ENCODE measurements at places on chromosomes 6 and 20.

DNA sequence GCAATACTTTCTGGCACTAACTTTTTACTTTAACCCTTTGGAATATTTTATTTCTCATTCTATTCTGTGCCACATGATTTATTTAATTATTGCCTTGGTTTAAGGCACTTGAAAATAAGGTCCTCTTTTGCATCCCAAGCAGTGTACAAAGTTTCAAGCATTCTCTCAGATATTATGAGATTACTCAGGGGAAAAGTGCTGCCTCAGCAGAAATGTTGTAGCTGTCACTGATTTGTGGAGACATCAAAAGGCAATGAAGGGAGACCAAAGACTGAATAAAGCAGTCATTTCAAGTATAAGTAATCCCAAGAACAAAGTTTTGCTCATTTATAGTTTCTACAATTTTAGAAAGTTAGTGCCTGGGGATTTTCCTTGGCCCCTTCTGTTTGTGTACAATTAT lies 253.0 kb downstream of the RNF144B start:
- no peak for DNase-seq

GRCh38 chr6:76771059-76771634 lies 692.1 kb downstream of the HTR1B start:
- no peak for DNase-seq

GRCh38 chr6:157249826-157250225 lies 73.5 kb downstream of the TMEM242 start:
- DNase-seq = no peak

DNA sequence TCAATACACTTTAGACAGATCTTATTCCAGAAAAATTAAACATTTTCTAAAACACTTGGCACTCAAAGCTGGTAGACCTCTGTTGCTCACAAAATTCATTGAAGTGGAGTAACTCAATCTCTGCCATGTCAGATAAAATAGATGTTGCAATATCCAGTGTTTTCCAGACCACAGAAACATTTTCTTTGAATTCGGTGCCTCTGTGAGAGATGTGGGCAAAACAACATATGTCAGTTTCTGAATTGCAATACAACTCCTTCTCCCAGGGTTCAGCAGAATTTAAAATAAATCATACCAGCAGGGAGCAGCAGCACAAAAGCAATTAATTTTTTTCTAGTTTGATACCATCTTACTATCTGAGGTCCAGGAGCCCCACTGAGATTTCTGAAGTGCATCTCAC lies 11.3 kb upstream of the PKHD1 start:
- DNase-seq = no peak

- DNase-seq = no peak
These were observed 60.8 kb upstream of the EDN1 start for GRCh38 chr6:12229332-12229731.

DNA sequence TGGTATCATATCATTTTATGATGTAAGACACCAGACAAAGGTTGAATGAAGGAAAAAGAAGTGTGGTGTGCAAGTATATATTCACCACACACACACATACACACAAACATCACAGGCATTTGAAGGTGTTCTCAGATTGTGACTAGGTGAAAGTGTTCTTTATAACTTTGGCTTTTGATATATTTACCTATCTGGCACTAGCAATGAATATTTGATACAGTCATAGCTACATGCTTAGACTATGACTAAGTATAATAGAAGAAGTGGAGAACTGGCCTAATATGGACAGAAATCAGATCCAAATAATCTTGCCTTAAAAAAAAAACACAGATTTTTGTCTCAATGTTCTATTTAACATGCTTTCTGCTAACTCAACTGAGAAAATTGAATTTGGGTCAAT lies 809.9 kb downstream of the KIF16B start:
- DNase-seq = no peak

DNA sequence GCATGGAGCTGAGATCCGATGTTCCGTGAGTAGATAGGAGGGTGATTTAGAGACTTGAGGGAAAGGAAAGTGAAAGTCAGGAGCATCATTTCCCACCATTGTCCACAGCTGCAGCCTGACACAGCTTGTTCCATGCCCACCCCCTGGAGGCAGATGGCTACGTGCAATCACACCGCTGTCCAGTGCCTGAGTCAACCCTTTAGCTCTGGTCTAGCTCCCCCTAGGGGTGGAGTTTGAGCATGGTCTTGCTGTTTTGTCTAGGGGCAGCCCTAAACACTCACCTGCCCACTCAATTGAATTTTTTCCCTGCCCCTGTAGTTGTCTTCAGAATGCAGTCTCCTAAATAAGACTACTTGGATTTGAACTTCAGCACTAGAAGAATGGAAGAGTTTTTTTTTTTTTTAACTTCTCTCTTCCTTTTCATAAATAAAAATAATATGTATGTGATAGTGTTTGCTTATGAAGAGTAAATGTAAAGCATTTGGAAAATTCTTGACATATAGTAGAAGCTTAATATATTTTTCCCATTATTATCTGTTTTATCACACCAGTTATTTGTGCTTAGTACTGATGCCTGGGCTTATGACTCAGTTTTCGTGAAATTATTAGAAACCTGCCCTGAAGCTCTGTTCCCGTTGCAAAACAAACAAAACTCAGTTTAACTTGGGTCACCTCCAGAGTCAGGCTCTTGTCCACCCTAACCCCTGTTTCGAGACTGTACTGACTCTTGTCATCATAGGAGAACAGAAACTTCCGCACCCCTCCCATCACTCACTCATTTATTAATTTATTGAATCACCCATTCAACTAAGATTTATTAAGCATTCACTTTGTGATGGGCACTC lies 814.8 kb downstream of the MAFB start:
- DNase-seq = peak; percentile 65

- DNase-seq = no peak
These were observed 106.8 kb downstream of the CDK19 start for GRCh38 chr6:110708295-110708950.

DNA sequence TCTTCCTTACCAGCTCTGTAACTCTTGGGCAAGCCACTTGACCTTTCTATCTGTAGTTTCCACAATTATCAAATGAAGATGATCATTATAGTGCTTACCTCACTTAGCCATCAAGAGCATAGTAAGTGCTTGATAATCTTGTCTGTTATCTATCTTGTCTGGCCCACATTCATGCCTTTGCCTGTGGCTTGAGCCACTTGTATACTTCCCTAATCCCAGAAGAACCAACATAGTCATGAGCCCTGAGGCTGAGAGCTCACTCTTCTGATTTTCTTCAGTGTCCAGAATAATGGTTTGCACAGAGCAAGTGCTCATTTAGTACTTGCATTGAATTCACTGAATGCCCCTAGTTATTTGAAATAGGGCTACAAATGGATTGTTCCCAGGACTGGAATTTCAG lies 108.2 kb downstream of the SASH1 start:
- DNase-seq = no peak

GRCh38 chr6:5333658-5334057 lies 72.3 kb downstream of the FARS2 start:
- DNase-seq = no peak

DNA sequence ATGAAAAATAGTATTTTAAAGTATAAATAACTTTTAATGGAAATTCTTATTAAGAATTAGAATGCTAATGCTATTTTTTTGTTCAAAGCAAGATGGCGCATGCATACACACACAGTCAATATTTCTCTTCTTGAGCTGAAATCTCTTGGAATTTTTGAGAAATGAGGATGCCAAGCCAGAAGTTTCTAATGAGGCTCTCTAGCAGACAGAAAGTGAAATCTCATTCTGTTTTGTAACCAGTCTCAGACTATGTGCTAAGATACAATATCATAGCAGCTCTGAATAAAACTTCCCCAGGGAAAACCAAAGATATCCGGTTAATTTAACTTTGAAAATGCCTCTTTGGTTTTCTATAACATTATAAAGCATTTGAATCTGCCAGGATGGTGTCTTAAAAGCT lies 97.2 kb upstream of the HDAC2 start:
- DNase-seq = no peak
